ENCODE measurements at places on chromosomes 2 and 18.

- DNase-seq, result no peak
These were observed 20.8 kb downstream of the SP140L start for GRCh38 chr2:230347659-230348305.

DNA sequence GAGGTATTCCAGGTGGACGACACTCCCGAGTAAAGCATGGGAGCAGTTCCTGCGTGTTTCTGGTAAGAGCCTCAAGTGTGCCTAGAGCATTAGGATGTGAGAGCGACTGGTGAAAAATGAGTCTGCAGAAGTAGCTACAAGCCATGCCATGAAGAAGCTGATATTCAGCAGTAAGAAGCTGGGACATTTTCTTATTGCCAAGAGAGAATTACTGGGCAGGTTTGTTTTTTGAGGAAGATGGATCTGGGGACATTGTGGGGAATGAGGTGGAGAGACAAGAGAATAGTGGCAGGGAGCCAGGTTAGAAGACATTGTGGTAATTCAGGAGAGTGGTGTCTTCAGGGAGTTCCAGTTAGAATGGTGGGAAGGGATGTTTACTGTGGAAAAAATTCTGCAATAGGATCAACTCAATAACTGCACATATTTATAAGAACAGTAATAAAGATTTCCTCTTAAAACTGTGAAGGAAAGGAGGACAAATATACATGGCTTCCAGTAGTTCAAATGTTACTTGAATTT lies 38.2 kb downstream of the CRIM1 start:
- no peak for DNase-seq

GRCh38 chr2:226649871-226650660 lies 149.6 kb downstream of the IRS1 start:
- DNase-seq, result no peak

DNA sequence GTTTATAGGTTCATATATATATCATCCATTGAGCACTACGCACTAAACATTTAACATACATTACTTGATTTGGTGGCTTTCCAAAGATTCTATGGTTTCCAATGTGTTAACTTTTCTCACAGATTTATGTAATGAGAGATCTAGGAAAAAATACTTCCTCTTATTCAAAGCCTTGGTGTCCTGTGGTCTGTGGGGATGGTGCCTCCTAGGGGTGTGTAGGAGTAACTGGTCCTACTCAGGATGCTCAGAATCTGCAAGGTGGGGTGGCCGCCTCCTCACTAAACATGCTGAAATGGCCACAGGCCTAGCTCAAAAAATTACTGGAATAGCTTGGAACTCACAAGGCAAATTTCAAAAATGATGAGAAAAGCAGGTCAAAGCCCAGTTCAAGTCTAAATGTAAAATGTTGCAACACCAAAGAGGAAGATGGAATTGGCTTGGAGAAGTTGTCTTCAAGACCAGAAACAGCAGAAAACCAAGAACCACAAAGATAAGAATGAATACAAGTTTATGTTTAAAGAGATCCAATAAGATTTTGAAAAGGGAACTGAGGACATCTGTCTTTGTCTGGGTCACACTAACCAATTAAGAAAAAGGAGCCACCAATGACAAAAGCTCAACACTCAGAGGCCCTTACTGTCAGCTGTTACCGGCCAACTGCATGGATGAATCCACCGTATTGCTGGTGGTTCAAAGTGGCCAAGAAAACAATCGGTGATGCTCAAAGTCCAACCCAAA lies 11.5 kb downstream of the GPR55 start:
- no peak for DNase-seq

DNA sequence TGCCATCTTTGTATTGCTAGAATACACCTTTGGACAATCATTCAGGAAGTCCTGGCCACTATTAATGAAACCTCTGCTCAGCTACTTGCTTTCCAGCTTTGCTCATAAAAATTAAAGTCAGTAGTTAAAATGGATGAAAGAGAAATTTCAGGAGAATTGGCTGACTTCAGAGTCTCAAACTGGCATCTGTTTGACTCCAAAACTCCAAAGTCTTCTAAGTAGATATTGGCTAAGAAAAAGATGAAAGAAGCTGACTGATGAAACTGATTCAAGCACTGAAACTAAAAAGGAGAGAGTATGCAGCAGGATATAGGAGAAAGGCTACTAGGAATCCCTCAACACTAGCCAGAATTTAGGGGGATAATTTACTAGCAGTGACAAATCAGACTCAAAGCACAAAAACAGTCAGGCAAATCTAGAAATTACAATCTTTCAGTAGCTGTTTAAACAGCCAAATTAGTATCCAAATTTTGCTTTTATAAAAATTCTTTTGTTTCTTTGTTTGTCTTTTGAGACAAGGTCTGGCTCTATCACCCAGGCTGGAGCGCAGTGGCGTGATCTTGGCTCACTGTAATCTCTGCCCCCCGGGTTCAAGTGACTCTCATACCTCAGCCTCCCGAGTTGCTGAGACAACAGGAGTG lies 52.1 kb upstream of the DTNA start:
- DNase-seq, result no peak

- DNase-seq, result no peak
These were observed 231.9 kb downstream of the GALR1 start for GRCh38 chr18:77481541-77481940.

DNA sequence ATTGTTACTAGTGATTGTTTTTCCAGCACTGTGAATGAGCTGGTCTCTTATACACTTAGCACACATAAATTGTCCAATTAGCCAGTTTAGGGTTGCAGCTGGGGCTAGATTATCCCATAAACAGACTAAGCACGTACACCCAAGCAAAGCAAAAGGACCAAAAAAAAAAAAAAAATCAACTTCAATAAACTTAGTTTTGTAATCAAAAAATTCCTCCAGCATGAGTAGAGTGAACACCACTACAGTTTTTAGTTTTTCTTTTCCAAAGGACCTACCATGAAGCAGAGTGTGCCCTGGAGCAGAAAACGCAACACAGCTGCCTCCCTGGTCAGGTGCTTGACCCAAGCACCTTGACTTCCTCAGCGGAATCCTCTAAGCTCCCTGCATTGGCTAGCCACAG lies 249.4 kb upstream of the SLC14A2 start:
- DNase-seq, result no peak

DNA sequence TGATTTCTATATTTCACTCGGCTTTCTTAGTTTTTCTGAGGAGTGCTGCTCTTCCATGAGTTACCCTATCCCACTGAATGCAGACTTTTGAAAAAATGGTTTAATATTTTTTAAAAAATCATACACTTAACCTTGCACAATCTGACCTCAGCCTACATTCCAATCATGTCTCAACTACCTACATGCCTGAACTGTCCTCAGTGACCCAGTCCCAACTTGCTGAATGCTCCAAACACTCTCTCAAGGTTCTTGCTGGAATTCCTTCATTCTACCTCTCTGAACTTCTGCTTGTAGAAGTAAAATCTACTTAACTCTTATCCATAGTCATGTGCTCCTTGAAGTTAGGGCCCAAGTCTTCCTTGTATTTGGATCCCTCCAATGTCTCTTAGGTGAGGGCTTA lies 181.6 kb downstream of the XIRP2 start:
- DNase-seq, result no peak

DNA sequence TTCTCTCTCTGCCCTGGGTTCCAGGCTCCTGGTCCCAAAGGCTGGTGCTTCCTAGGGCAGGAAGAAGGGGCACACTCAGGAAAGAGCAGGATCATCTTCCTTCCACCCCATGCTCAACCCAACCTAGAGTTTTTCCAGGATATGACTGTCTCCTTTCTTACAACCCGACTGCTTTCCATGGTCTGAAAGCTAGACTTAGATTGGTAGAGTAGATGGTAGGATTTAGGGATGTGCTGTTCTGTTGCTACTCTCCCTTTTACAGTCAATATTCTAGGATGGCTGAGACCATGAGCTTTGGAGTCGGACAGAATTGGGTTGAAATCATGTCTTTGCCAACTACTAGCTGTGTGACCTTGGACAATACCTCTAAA lies 45.9 kb upstream of the IGFBP5 start:
- no peak for DNase-seq

GRCh38 chr2:226845386-226846116 lies 9.7 kb downstream of the RHBDD1 start:
- no peak for DNase-seq

GRCh38 chr18:22900558-22901238 lies 32.4 kb upstream of the RBBP8 start:
- no peak for DNase-seq

DNA sequence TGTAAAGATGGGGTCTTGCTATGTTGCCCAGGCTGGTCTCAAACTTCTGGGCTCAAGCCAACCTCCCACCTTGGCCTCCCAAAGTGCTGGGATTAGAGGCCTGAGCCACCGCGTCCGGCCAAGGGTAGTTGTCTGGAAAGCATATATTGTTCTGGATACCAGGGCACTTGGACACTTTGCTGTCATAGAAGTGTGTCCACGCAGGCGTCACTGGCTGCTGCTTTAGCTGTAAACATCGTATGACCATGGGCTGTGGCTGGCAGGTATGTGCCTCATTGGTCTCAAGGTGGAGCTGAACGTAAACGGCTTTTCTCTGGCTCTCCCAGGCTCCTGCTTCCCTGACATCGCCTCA lies 3.2 kb upstream of the GPR35 start:
- DNase-seq, result no peak

- no peak for DNase-seq
These were observed 7.4 kb downstream of the CHST10 start for GRCh38 chr2:100409975-100410647.

GRCh38 chr2:74334931-74335333 lies 8.3 kb downstream of the SLC4A5 start:
- DNase-seq, result peak; percentile 69

All from effector memory CD4-positive, alpha-beta T cell (primary cell).